Glutamatergic neuron (in vitro differentiated cells): ENCODE measurements at places on chromosomes 6 and 20.

DNA sequence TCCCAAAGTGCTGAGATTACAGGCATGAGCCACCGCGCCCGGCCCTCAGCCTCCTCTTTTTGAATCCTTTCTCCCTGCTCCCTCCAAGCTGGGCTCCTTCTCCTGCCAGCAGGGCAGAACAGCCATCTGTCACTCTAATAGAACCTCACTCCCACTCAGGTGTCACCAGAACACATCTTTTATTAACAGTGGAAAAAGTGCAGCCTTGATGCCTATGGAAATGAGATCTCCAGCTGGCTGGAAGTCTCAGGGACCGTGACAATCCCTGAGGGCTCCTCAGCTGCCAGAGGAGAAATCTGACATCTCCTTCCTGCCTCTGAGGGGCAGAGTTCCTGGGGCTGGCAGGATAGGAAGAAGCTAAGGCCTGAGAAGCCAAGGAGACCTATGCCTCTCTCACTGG, 28.0 kb downstream of the TMC2 start:
- no peaks in the 10 kb centered on the region for H3K36me3 ChIP-seq
- H3K27ac ChIP-seq, result peak overlapping the region; percentile 15
- DNase-seq, result no peak
- no peak overlapping the region for H3K4me3 ChIP-seq
- H3K4me1 ChIP-seq, result peaks cover 6% of the 10 kb centered on the region

DNA sequence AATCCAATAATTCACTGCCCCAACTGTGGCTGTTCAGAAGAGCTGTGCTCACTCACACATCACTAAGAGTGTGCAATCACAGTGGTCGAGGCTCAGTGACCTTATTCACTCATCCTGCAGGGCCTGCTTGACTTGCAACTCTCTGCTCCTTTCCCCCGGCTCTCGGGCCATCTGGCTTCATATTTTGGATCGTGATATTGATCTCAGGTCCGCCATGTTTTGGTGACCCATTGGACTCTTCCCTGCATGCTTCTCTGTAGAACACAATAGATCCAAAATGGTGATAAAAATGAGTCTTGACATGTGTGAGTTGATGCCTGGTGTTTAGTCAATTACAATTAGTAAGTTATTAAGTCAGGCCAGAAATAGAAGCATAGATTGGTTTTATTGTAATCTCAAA, 313.9 kb upstream of the SOX4 start:
- no peaks in the 10 kb centered on the region for H3K27me3 ChIP-seq
- H3K27ac ChIP-seq, result no peak overlapping the region
- DNase-seq, result no peak
- peaks cover 28% of the 10 kb centered on the region for H3K4me1 ChIP-seq
- H3K4me3 ChIP-seq, result no peak overlapping the region

DNA sequence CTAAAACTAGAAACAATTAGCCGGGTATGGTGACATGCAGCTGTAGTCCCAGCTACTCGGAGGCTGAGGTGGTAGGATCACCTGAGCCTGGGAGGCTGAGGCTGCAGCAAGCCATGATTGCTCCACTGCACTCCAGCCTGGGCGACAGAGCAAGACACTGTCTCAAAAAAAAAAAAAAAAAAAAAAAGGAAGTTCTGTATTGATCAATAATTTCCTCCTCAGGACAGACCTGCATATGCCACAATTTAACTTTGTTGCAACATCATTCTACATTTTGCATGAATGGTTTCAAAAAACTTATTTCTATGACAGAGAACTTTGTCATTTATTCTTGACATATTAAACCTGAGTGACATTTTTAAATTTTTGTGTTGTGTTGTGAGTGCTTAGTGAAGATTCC, 5.5 kb downstream of the DNAJC5 start:
- H3K36me3 ChIP-seq, result no peaks in the 10 kb centered on the region
- no peak for DNase-seq
- H3K27ac ChIP-seq, result peak overlapping the region; percentile 78
- H3K4me1 ChIP-seq, result peaks cover 23% of the 10 kb centered on the region
- peaks cover 5% of the 10 kb centered on the region for H3K27me3 ChIP-seq

DNA sequence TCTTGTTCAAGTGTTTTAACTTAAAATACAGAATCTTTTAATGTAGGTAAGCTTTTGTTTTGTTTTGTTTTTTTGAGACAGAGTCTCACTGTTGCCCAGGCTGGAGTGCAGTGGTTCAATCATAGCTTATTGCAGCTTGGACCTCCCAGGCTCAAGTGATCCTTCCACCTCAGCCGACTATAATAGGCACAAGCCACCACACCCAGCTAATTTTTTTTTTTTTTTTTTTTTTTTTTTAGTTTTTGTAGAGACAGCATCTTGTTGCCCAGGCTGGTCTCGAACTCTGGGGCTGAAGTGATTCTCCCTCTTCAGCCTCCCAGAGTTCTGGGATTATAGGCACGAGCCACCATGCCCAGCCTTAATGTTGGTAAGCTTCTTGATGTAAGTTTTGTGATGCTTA, 3.3 kb downstream of the EFHC1 start:
- H3K27me3 ChIP-seq, result peaks cover 2% of the 10 kb centered on the region
- no peak overlapping the region for H3K27ac ChIP-seq
- no peak overlapping the region for H3K4me3 ChIP-seq
- peaks cover 3% of the 10 kb centered on the region for H3K4me1 ChIP-seq

DNA sequence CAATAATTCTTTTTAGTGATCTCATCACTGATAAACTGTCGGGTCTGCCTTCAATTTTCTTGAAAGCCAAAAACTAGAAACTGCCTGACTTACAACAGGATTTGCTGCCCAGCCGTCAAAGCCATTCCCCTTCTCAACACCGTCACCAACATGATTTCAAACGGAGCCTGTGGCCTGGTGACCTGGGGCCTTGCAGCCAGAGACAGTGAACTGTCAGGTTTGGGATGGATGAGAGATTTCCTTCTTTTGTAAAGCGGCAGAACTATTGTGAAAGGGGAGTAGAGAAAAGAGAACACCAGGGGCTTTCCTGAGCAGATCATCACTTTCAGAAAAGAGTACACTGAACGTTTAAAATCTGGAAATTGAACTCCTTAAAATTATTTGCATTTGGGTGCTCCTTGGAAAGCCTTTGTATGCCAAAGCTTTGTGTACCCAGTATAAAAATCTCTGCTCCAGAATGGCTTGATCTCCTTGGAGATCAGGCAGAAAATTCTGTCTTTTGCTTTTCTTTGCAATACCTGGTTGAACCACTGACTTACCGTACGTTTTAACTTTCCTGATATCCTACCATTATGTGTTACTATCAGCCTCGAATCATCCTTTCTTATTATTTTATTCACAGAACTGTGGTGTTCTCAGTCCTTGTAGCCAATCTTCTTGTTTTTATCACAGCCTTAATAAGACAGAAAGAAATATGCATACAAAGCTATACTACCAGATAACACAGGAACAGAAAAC, 125.2 kb downstream of the PACRG start:
- no peak overlapping the region for H3K27ac ChIP-seq
- DNase-seq, result no peak
- H3K4me3 ChIP-seq, result no peak overlapping the region
- no peaks in the 10 kb centered on the region for H3K27me3 ChIP-seq

DNA sequence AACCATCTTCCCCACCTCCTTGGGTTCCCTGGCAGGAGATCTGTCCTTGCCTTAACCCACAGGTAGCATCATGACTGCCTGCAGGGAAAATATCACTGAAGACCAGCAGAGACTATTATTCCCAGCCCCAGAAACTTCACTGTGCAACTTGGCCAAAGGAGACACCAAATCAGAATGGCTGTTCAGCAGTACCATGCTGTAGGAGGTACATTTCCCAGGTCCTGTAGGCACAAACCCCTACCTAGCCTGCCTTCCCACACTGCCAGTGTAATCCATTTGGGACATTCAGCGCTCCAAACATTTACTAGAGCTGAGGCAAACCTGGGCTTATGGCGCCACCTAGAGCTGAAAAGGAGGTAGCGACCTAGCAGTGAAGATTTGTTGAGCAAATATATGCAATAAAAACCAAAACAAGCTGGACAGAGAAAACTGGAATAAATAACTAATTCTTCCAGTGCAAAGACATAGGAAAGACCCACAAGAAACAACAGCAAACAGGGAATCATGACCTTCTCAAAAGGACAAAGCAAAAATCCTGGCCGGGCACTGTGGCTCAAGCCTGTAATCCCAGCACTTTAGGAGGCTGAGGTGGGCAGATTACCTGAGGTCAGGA, 60.3 kb downstream of the VTA1 start:
- H3K27me3 ChIP-seq, result no peaks in the 10 kb centered on the region
- peak overlapping the region; percentile 69 for H3K27ac ChIP-seq
- peak; percentile 63 for DNase-seq

GRCh38 chr6:146337376-146337775, 206.3 kb upstream of the RAB32 start:
- H3K36me3 ChIP-seq, result no peaks in the 10 kb centered on the region
- no peaks in the 10 kb centered on the region for H3K4me1 ChIP-seq
- H3K27ac ChIP-seq, result no peak overlapping the region
- no peak for DNase-seq
- H3K27me3 ChIP-seq, result no peaks in the 10 kb centered on the region
- H3K4me3 ChIP-seq, result no peak overlapping the region

GRCh38 chr20:54155736-54156317, 18.0 kb downstream of the CYP24A1 start:
- no peak overlapping the region for H3K4me3 ChIP-seq
- H3K4me1 ChIP-seq, result no peaks in the 10 kb centered on the region
- H3K27me3 ChIP-seq, result no peaks in the 10 kb centered on the region
- DNase-seq, result no peak
- H3K27ac ChIP-seq, result no peak overlapping the region

DNA sequence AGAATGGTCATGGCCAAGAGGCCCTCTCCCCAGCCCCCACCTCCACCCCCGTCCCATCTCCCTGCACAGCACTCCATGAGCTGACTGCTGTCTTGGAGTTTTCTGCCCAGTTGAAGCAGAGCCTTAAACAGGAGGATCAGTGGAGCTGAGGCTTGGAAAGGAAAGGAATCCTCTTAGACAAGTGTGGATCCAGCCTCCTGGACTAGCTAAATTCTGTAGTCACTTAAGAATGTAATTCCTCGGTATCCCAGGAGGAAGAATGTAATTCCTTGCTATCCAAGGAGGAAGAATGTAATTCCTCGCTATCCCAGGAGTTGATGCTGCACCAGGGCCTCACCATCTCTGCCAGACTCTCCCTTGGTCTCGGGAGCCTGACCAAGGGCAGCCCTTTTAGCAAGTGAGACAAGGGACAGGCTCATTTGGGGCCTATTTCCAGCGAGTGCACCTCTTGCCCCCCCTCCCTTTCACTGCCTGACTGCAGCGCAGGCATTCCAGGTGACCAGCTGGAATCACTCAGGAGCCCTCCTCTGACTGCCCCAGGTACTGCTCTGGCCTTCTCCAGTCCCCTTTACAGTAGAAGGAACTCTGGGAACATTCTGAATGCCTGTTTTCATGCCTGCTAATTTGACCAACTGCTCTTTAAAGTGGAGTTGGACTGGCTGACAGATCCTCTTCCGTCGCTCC, 76.2 kb downstream of the TCP11 start:
- H3K4me3 ChIP-seq, result no peak overlapping the region
- DNase-seq, result no peak
- H3K27me3 ChIP-seq, result peaks cover 7% of the 10 kb centered on the region
- no peak overlapping the region for H3K27ac ChIP-seq

DNA sequence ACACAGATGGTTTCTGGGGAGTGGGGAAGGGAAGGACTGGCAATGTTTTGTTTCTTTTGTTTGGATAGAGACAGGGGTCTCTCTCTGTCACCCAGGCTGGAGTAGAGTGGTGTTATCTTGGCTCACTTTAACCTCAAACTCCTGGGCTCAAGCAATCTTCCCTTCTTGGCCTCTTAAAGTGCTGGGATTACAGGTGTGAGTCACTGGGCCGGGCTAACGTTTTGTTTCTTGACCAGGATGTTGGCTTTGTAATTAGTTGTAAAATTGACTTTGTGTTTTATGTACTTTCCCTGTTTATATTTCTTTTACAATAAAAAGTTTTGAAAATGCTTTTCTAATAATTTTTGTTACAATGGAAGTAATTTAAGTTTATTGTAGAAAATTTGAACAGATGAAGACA, 10.9 kb downstream of the SPATS1 start:
- peaks cover 6% of the 10 kb centered on the region for H3K36me3 ChIP-seq
- no peaks in the 10 kb centered on the region for H3K4me1 ChIP-seq
- no peak overlapping the region for H3K27ac ChIP-seq

GRCh38 chr6:43207286-43207685, 22.0 kb downstream of the DNPH1 start:
- no peak for DNase-seq
- H3K4me3 ChIP-seq, result no peak overlapping the region
- no peak overlapping the region for H3K27ac ChIP-seq
- peaks cover 3% of the 10 kb centered on the region for H3K4me1 ChIP-seq
- H3K36me3 ChIP-seq, result peaks cover 8% of the 10 kb centered on the region
- peaks cover 4% of the 10 kb centered on the region for H3K27me3 ChIP-seq

GRCh38 chr6:24378473-24379097, 20.7 kb upstream of the DCDC2 start:
- DNase-seq, result no peak
- peaks cover 13% of the 10 kb centered on the region for H3K4me1 ChIP-seq
- H3K27me3 ChIP-seq, result peaks cover 4% of the 10 kb centered on the region

GRCh38 chr6:89145956-89146717, at the start of gene PM20D2:
TSS of gene PM20D2 (plus strand) at chr6:89146055. CDS start at chr6:89146145, 90 bp downstream.
- H3K36me3 ChIP-seq, result peaks cover 5% of the 10 kb centered on the region
- no peaks in the 10 kb centered on the region for H3K4me1 ChIP-seq
- peak within 1 kb of the TSS; percentile 90 for H3K4me3 ChIP-seq
- DNase-seq, result peak; percentile 60
- peaks cover 9% of the 10 kb centered on the region for H3K27me3 ChIP-seq

- DNase-seq, result no peak
- no peak overlapping the region for H3K27ac ChIP-seq
- H3K4me1 ChIP-seq, result no peaks in the 10 kb centered on the region
- H3K36me3 ChIP-seq, result peaks cover under 1% of the 10 kb centered on the region
Observed at GRCh38 chr6:69416776-69417175, 380.0 kb downstream of the LMBRD1 start.

DNA sequence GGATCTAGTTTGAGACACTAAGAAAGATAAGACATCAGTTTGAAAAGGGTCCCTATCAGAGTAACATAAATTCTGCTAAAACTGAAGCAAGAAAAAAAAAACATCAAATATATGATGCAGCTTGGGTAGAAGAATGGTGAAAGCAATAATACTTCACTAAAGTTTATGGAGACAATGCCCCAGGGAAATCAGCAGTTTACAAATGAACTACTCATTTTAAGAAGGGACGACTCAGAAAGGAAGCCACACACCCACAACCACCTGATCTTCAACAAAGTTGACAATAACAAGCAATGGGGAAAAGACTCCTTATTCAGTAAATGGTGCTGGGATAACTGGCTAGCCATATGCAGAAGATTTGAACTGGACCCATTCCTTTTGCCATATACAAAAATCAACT, 143.5 kb downstream of the TPBG start:
- H3K4me3 ChIP-seq, result no peak overlapping the region
- H3K27ac ChIP-seq, result no peak overlapping the region
- no peaks in the 10 kb centered on the region for H3K36me3 ChIP-seq
- peaks cover 2% of the 10 kb centered on the region for H3K27me3 ChIP-seq
- DNase-seq, result no peak
- H3K4me1 ChIP-seq, result peaks cover 4% of the 10 kb centered on the region
